ENCODE measurements at places on chromosomes 6 and 20.
A peak's percentile ranks its signal among the peaks of the same experiment; 100 is the strongest.

- no peak for DNase-seq
Observed at GRCh38 chr6:38676974-38677544, 25.9 kb downstream of the GLO1 start.

- DNase-seq: no peak
Observed at GRCh38 chr6:151052021-151052646, 186.6 kb downstream of the MTHFD1L start.

DNA sequence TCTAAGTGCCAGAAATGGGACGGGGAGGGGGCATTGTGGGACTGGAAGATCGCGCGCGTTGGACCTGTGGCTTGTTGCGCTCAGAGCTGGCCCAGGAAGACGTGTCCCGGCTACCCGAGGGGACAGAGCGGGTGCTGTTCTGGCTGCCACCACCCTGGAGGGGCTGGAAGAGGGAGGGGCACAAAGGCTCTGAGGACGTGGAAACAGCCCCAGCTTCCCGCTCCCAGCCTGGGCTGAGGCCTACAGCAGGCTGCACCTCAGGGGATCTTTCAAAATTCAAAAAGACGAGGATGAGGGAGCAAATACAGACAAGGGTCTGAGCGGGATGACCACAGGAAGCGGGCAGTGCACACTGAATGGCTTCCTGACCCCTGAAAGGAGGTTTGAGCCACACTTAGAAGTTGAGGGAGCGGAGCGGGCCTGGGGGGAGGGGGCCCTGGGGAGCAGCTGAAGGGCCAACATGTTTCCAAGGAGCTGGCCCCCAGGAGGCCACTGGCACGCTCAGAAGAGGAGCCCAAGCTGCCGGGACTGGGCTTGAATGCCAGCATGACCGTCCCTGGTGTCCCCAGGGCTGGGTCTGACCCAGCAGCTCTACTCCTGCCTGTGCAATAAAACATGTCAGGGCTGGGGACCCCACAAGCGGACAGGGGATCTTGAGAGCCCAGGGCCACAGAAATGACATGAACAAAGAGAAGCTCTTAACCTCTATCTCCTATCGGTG lies 1.3 kb downstream of the OXT start:
- DNase-seq: no peak

- no peak for DNase-seq
Observed at GRCh38 chr6:158324136-158324535, 11.9 kb downstream of the TULP4 start.

DNA sequence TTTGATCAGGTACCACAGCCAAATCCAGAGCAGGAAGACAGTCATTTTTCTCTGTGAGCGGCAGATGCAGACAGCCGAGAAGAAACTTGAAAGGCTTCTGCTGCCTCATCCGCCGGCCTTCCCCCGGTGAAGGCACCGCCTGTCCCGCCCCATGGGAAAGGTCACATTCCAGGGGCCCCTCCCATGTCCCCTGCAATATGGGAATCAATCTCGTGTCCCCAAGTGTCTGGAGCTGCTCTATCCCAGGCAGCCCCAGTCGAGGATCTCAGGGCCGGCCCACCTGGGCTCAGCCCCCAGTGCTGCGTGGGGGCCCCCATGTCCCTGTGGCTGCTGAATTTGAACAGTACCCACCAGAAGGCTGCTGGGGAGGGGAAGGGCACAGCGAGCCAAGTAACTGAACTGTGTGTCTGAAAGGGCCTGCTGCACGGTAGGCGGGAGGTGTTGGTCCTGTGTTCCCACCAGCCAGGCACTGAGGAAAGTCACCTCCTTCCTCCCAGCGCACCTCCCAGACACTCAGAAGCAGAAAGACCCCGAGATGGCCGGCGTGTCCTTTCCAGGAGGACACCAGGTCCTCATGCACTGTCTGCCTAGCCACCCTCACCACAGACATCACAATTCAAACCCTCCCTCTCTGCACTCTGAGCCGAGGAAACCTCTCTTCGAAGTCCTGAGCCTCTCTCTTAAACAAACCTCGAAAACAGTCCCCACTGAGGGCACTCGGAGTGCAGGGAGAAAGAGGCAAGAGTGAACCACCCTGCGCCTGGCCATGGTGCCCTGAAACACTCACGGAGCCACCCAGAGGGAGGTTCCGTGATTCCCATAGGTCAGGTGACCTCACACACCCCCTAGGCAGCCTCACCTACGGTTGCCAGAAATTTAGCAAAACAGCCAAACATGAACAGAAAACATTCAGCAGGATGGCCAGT lies 99.3 kb downstream of the PSMB1 start:
- no peak for DNase-seq

- DNase-seq: no peak
Observed at GRCh38 chr6:34979218-34979617, 90.2 kb downstream of the ANKS1A start.

DNA sequence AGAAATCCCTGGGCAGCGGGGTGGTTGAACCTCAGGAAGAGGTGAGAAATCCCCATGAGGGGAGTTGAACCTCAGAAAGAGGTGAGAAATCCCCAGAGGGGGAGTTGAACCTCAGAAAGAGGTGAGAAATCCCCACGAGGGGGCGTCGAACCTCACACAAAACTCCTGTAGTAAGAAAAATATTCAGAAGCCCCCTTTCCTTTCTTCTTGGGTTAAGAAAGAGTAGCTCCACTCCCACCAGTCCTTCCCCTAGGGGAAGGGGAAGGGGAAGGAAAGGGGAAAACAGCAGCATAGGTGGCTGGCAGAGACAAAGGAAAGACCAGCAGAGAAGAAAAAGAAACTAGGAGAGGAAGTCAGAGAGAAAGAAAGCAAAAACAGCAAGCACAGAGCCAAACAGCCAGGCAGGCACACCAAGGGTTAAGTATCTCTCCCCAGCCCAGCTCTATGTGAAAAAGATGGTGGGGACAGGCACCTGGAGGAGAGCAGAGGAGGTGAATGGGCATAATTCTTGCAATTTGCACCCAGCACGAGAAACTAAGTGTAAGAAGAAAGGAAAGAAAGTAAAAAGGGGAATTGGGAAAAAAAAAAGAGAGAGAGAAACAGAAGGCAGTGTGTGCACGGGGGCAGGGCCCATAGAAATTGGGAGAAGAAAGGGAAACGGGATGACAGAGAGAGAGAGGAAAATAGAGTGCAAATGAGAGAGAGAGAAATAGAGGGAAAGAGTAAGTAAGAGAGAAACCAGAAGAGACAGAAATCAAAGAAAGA lies 88.2 kb downstream of the PLG start:
- DNase-seq: no peak

GRCh38 chr6:81763968-81764367 lies 11.5 kb upstream of the TENT5A start:
- no peak for DNase-seq

DNA sequence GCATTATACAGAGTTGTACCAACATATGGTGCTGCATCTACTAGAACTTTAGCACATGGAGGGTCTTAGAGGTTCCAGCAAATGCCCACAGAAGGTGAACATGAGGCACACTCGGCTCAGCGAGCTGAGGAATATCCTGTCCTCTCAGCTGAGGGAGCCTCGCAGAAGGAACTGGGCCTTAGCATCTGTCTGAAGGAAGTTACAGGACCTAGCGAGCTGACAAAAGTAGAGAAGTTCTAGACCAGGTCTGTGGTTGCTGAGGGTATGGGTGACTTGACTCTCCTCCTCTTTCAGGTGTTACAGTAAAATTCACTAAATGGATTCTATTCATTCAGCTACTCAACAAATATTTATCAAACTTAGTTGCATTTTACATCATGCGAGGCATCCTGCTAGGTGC lies 157.2 kb downstream of the ZDHHC14 start:
- no peak for DNase-seq

- no peak for DNase-seq
Observed at GRCh38 chr20:19403549-19403948, 191.1 kb downstream of the SLC24A3 start.

- DNase-seq: no peak
Observed at GRCh38 chr6:32912951-32913350, 27.9 kb downstream of the HLA-DMB start.

- DNase-seq: no peak
Observed at GRCh38 chr20:22455259-22455658, 129.1 kb downstream of the FOXA2 start.

GRCh38 chr6:66553441-66553840 lies 846.4 kb upstream of the EYS start:
- DNase-seq: no peak

DNA sequence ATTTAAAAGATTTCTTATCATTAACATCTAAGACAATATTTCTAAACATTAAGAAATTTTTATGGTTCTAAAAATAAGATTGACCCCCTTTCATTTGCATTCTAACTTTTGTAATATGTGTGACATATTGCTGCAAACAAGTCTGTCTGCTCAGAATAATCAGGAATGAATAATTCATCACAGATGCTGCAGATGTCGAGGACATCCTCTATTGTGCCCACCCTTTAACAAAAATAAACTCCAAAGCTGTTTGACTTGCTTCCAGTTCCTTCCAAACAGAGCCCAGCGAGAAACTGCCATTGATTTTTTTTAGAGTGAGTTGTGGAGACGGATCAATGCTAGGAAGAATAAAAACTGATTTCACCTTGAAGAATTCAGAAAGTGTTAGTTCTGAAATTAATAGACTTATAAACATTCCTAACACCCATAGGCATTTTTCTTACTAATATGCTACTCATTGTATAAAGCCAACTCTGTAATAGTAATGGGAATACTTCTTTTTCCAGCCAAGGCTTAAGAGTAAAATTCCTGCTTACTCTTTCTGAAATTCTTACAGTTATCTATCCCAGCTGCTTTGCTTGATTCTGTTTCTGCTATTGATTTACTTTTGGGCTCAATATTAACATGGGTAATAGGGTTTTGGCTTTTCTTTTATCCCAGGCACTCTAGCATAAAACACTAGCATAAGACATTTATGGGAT lies 244.8 kb upstream of the FAM83B start:
- DNase-seq: no peak

GRCh38 chr20:52256454-52256853 lies 64.9 kb upstream of the ZFP64 start:
- no peak for DNase-seq

DNA sequence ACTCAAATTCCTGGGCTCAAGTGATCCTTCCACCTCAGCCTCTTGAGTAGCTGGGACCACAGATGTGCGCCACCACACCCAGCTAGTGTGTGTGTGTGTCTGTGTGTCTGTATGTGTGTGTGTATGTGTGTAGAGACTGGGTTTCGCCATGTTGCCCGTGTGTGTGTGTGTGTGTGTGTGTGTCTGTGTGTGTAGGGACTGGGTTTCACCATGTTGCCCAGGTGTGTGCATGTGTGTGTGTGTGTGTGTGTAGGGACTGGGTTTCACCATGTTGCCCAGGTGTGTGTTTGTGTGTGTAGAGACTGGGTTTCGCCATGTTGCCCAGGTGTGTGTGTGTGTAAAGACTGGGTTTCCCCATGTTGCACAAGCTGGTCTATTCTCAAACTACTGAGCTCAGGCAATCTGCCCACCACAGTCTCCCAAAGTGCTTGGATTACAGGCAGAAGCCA lies 28.3 kb downstream of the CDK5RAP1 start:
- DNase-seq: no peak

DNA sequence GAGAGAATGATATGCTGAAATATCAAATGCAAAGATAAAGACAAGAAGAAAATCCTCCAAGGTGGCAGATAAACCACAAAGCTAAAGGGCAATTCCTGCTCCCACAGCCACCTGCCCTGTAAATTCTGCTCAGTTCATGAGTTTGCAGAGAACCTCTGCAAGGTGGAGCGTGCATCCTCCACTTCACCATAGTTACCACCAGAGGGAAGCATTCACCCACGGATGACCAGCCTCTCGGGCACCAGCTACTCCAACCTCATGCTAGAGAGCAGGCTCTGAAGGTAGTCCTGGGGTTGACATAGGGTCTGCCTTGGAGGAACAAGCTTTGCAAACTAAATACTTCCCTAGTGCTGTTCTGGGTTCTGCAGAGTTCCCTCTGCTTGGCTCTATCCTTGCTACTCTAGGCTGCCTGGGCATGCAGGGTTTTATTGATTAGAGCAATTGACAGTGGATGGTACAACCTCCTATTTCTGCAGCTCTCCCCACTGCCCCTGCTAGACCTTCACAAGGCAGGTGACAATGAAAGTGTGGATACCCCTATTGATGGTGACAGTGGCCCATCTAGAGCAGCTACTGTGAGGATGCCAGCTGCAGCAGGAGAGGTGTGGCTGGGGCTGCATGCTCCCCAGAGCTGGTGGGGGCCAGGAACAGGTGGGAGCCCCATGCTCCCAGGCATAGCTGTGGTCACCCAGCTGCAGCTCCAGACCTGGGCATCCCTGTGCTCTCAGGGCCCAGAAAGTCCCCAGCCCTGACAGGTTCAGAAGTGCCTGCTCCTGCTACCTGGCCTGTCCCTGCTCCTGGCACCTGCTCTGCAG lies 51.1 kb downstream of the GGTLC1 start:
- peak; percentile 77 for DNase-seq

DNA sequence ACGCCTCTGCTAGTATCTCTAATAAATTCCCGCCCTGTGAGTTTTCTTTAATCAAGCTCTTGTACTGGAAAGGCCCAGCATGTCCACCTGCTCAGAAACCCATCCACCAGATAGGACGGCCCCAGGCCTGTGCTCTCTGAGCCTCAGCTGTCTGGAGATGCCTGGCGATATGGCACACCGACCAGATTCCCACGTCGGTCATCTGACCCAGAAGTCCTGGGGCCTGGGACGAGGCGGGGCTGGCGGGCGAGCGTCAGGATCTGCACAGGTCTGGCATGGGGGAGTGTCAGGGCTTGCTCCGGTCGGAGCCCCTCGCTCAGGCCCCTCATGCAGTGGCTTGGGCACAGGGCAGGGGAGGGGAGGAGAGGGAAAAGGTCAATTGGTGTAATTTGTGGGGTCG lies 10.2 kb downstream of the RNASET2 start:
- DNase-seq: no peak

GRCh38 chr6:104955491-104955890 lies 1.4 kb upstream of the LIN28B start:
- DNase-seq: no peak

DNA sequence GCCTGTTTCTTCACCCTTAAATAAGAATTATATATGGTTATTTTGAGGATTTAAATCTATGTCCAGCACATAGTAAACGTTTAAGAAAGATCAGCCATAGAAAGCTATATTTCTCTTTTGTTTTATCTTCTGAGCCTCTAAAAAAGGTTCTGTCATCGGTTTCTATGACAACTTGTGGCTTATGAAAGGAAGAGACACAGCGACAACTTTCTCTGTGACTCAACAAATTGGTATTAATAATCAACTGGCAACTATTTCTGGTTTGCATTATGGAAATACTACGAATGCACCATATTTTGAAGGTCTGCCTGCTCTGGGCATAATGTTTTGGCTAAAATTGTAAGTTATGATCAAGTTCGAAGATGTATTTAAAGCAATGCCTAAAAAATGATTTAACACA lies 751.0 kb downstream of the CD109 start:
- DNase-seq: no peak

- no peak for DNase-seq
Observed at GRCh38 chr6:95248499-95248898, 328.8 kb upstream of the MANEA start.

GRCh38 chr6:29071831-29072723 lies 15.0 kb downstream of the OR2B3 start:
- DNase-seq: peak; percentile 69

DNA sequence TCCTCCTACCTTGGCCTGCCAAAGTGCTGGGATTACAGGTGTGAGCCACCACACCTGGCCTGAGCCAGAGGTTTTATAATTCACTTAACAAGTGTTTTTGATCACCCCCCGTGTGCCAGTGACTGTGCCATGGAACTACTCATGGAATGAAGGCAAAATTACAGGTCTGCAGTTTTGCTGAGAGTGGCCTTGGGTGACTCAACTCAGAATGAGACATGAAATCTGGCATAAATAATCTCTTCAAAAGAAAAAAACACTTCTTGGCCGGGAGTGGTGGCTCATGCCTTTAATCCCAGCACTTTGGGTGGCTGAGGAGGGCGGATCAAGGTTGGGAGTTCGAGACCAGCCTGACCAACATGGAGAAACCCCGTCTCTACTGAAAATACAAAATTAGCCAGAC lies 166.9 kb upstream of the SALL4 start:
- DNase-seq: no peak
